D341Med (cell line): ENCODE measurements at places on chromosomes 2 and 18.

DNA sequence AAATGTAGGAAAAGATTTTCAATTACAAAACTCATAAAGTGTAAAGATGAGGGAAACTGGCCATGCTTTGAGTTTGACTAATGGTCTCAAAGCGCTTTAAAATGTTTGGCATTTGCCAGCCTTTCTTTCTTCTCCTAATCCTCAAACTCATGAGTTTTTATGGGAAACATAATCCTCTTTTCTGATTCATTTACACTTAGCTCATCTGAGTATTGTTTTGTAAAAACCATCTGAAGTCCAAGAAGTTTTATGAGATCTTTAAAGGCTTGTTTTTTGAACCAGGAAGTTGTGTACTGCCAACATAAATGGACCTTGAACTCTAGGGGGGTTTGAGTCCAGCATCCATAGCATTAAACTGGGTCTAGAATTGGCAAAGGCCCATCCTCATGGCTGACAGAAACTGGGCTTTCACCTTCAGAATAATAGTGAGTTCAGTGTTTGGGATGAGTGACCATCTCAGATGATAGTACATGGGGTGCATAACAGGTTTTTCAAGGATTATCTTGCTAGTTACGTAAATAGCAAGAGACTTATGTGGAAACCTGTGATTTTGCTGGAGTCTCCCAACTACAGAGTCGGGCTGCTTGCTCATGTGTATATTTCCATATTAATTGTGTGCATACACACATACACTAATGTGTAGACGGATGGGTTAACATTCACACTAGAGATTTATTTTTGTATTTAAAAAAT, 3.8 kb upstream of the LTBP1 start:
- no peak for DNase-seq

- DNase-seq = no peak
Measured at GRCh38 chr2:135651717-135652116, 89.9 kb upstream of the UBXN4 start.

- no peak for DNase-seq
Measured at GRCh38 chr2:105737980-105738657, 6.6 kb upstream of the NCK2 start.

DNA sequence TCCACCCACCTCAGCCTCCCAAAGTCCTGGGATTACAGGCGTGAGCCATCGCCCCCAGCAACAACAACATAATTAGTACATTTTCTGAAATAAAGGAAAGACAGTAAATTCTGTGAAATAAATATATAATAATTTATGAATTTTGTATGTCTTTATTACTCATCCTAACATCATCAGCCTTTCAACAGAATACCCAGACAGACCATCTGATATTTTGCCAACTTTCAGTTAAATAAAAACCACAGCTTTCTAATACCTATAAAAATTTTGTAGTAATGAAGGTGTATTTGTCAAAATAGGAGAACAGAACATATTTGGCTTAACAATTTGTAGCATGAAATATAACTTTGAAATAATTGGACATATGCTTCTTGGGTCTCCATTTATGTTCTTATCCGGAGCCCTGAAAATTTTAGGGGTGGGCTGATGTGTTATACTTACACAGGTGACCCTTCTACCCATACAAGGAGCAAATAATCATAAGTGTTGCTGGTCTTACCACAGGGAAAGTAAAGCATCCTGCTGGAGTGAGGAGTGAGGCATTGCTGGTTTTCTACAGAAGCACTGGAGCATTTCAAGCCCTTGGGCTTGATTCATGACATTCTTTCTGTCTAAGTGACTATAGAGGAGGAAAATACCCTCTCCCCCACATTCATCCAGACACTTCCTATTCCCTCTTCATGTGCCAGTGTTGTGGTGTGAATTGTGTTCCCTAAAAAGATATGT, 99.3 kb downstream of the SPOPL start:
- no peak for DNase-seq

DNA sequence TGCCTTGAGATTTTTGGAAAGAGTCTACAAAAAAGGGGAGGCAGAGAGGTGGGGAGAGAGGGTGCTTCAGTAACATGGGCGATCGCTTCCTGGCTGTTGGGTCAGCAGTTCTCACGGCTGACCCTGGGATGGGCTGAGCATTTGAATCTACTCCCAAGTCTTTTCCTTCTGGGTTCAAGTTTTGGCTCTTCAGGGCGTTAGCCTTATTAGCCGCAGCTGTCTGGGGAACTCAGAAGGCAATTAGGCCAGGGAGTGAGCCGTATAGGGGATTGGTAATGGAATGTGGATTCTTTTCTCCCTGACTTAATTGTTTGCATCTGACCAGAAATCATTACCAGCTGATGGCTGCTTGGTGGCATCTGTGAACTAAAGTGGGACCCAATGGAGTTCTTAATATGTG, 250.5 kb upstream of the SKOR2 start:
- DNase-seq = no peak

- peak; percentile 46 for DNase-seq
Measured at GRCh38 chr18:7116001-7116730, 1.4 kb downstream of the LAMA1 start.

DNA sequence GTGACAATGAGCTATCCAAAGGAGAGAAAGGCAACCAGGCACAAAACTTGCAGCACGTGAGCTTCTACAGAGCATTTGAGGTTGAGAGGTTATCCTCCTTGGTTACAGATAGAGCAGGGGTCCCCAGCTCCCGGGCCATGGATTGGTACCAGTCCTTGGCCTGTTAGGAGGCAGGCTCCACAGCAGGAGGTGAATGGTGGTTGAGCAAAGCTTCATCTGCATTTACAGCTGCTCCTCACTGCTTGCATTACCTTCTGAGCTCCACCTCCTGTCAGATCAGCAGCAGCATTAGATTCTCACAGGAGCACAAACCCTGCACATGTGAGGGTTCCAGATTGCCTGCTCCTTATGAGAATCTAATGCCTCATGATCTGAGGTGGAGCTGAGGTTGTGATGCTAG, 57.8 kb upstream of the ST8SIA3 start:
- DNase-seq = no peak

- DNase-seq = no peak
Measured at GRCh38 chr2:73291093-73291460, 2.3 kb downstream of the EGR4 start.

DNA sequence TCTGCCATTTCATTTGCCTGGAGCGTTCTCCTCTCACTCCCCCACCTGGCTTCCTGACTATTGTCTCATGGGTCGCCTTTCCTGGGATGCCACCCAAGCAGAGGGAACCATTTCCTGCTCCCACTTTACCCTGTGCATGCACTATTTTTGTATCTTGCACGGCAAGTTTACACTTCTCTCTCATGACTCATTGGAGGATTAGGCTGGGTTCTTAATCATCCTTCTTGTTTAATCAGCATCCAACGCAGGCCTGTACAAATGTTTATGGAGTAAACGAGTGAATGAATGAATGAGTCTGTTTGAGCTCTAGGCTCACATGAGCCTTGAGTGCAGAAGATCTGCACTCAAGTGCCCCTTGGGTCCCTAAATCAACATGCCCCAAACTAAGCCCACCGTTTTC, 3.8 kb upstream of the ARHGAP25 start:
- no peak for DNase-seq

DNA sequence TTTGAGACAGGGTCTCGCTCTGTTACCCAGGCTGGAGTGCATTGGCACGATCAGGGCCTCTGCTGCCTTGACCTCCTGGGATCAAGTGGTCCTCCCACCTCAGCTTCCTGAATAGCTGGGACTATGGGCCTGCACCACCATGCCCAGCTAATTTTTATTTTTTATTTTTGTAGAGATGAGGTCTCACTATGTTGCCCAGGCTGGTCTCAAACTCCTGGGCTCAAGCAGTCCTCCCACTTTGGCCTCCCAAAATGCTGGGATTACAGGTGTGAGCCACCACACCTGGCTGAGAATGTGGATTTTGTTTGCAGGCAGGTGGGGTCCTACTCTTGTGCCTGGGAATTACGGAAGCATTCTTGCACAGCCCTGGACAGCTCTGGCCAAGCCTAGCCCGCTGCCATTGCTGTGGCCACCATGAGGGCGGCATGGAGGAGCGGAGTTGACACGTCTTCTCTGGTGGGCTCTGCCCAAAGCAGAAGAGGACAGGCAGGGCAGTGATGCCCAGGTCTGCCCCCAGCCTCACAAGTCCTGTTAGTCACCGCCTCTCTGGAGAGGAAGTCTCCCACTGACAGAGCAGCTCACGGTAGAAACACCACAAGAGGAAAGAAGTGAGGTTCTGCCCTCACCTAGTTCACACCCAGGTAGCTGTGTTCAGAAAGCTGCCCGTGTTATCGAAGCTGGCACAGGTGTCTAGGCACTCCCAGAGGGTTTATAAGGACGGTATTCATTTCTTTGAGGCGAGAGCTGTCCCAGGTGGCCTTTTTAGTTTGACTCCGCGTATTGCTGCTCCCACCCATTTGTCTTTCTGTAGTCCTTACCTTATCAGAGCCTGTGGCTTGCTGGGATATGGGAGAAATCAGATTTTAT, 46.2 kb downstream of the ARMC9 start:
- DNase-seq = no peak

DNA sequence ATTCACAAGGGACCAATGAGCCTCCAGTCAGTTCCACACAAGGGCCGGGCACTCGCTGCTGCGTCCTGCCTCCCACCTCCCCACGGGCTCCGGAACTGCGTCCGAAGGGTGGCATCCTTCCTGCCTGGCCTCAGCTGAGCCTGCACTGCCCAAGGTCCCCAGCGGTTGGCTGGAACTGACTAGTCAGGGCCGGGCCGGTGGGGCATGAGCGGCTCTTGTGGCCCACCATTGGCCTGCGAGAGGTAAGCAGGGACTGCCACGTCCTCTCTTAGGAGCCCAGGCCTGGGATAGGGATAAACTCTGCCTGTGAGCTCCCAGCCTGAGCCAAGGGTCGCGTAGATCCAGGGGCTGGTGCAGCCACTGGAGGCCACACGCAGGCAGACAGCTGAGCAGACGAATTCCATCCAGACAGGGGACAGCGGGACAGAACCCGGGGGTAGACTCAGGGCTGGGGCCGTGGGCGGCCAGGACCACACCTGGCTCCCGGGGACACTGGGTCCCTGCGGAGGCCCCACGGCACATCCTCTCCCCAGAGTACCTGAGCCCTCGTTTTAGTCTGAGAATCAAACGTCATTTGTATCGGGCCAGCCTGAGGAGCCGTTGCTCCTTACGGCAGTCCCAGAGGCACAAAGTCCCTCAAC, 148.4 kb downstream of the ZNF516 start:
- DNase-seq = peak; percentile 28

DNA sequence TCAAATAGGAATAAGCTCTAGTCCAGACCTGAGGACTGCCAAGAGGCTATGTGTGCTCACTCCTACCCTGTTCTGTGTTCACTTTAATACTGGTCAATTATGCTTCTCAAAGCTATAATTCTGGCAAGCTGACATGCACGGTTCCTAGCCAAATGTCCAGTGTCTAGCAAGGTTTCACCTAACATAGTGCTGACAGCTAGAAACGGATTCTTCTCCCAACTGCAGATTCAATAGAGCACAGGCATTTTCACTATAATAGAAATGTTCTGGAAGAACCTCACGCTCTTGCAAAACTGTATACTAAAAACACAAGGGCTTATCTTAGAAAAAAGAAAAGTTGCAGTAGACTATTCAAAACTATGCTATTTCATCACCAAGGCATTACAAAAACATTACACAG, 45.1 kb downstream of the HDAC4 start:
- DNase-seq = no peak

- DNase-seq = no peak
Measured at GRCh38 chr2:67936969-67937368, 125.8 kb downstream of the C1D start.

DNA sequence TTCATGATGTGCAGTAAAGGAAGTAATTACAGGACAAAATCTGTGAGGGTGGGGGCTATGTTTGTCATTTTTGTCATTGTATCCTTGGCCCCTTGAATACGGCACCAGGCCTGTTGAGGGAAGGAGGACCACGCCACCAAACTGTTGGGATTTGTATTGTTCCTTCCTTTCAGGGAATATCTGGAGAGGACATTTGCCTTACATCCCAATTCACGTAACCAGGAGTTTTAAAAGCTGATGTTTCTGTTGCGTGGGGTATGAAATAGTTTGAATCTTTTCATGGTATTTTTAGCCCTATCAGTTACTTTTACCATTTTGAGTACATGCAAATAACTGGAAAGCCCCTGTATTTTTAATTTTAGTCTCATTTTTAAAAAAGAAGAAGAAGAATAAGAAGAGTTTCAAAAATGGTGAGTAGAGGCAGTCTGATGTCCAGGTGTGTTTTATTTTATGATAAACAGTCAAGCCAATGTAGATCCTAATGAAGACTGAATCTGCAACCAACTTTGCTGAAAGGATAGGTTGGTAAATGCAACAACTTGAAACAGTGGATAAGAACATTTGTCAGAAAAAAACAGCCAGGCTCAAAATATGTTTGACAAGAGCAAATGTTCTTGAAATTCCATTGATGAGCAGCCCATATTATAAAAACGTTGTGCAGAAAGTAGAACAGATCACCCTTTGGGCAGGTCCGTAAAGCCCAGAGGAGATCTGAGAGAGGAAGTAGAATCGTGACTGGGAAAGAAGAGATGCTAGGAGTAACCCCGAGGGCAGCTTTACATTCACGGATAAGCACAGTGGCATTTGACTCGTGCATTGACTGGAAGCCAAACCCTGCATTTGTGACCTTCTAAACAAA, 54.5 kb downstream of the RASGRP3 start:
- DNase-seq = no peak

- DNase-seq = no peak
Measured at GRCh38 chr2:44296653-44297052, 21.4 kb downstream of the SLC3A1 start.

GRCh38 chr18:21084511-21085078, 27.0 kb downstream of the ROCK1 start:
- no peak for DNase-seq

GRCh38 chr18:22173221-22173927, 4.0 kb downstream of the GATA6 start:
- DNase-seq = no peak

DNA sequence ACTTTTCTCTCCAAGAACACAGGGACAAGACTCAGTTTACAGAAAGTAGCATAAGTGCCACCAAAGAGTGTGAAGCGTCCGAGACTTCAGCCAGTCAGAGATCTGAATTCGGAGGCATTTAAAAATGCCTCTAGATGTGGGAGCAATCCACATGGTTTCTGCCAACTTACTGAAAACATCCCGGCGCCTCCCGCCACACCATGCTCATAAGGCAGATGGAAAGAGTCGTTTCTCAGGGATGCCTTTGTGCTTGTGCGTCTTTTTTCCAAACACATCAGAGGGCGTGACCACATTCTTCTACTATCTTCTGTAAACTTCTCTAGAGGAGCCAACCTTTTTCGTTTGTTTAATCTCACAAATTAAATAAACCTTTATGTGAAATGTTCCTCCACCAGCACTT, 88.7 kb downstream of the NRP2 start:
- DNase-seq = no peak

GRCh38 chr2:96386470-96386869, 50.9 kb downstream of the NCAPH start:
- DNase-seq = no peak

GRCh38 chr18:79624356-79625170, 55.0 kb upstream of the CTDP1 start:
- no peak for DNase-seq

DNA sequence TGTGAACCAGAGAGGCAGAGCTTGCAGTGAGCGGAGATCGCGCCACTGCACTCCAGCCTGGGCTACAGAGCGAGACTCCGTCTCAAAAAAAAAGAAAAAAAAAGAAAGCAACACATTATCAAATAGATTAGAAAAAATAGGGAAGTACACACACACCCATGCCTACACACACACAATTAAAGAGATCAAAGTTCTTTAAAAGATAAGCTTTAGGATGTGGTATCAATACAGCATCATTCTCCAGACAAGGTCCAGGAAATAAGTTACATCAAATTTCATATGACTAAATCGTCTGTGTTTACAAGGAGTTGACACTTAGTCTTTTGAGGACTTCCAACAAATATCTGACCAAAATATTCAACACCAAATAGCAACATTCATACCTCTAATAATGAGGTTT, 25.7 kb downstream of the PGAP1 start:
- no peak for DNase-seq
